Fibroblast of skin of right biceps (primary cell): ENCODE measurements at places on chromosomes 4 and X.

- DNase-seq: no peak
These were observed 90.5 kb upstream of the EGFL6 start for GRCh38 chrX:13478740-13479451.

DNA sequence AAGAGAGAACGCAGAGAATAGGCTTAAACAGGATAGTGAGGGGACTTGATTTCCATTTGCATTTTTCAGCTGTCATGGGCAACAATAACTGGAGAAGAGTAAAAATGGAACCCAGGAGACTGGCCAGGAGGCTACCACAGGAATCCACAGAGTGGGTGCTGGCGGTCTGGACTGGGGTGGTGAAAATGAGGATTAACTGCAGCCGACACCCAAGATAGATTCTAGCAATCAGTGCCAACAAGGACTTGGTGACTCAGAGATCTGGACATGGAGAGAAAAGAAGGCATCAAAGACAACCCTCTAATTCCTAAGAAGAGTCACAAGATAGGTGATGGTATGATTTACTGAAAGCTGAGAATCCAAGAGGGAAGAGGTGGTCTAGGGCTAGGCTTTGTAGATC lies 102.8 kb downstream of the ATP8A1 start:
- DNase-seq: no peak

DNA sequence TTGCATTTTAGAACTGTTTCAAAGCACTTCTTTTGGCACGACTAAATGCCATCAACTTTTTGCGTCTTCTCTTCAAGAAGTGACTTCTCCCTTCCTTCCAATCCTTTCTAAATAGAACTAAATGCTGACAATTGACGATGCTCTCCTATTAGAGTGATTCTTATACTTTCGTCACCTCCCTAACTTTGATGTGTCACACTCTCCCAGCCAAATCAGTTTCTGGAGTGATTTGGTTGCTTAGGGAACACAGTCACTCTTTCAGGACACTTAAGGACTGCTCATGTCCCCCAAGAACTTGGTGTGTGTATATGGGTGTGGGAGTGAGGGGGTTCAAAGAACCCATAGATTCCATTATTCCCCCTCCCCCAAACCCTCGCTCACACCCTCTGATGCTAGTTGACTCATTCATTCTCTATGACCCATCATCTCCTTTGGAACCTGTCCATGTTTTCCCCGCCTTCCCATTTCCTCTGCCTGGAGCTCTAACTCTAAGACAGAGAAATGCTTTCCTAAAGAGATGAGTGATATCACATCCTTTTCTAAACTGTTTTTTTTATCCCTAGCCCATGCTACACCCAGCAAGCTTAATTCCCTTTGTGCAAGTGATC lies 26.8 kb upstream of the AREG start:
- peak; percentile 91 for DNase-seq

- peak; percentile 96 for DNase-seq
These were observed 90.8 kb downstream of the IRF2 start for GRCh38 chr4:184383497-184384055.

GRCh38 chr4:153651587-153651986 lies 32.5 kb upstream of the TLR2 start:
- no peak for DNase-seq

- no peak for DNase-seq
These were observed 794 bp downstream of the HSD17B13 start for GRCh38 chr4:87321888-87322287.

GRCh38 chr4:27861381-27861787 lies 1000.7 kb downstream of the STIM2 start:
- DNase-seq: peak; percentile 60

GRCh38 chrX:120380699-120381098 lies 18.8 kb downstream of the ATP1B4 start:
- peak; percentile 6 for DNase-seq

GRCh38 chrX:70527610-70528345 lies 83.1 kb downstream of the DLG3 start:
- no peak for DNase-seq

DNA sequence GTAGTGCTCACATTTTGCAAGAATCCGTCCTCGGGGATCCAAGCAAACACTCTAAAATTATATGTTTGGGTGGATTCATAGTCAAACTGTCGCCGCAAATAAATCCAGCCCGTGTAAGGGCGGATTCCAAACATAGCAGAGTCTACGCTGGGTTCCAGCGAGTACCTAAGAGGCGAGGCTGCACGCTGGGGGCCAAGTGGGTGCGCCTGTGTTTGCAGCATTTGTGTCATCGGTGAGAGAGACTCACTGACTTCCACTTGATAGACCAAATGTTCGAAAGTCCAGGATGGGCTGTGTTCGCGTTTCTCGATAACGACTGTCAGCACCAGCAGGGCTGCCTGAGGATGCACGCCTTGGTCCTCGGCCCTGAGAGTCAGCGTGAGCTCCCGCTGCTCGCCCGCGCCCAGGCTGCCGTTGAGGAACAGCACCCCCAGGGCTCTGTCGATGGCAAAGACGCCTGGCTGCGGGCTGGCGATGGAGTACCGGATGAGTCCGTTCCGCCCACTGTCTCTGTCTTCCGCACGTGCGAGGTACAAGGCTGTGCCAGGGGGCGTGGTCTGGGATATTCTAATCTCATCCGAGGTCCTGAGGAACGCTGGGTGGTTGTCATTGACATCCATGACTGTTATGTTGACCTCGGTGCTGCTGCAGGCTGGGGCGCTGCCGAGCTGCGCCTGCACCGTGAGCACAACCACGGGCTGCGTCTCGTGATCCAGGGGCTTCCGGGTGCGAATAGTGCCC lies 158.7 kb downstream of the DCHS2 start:
- peak; percentile 3 for DNase-seq

DNA sequence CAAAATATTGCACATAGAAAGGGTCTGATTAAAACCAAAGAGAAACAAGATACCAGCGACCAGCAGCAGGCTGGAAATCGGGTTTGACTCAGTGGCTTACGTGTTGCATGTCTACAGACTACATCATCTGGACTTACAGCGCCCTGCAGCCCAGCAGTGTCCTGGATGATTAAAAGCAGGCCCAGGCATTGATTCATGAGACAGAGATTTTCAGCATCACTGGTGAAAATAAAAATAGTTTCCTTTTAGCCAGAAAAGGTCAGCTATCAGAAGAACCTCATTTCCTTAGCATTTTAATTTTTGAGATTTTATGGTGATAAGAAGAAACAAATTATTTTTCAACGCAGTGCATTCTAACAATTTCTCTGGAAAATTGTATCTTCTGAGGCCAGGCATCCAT lies 190.6 kb downstream of the PTTG2 start:
- DNase-seq: peak; percentile 91

DNA sequence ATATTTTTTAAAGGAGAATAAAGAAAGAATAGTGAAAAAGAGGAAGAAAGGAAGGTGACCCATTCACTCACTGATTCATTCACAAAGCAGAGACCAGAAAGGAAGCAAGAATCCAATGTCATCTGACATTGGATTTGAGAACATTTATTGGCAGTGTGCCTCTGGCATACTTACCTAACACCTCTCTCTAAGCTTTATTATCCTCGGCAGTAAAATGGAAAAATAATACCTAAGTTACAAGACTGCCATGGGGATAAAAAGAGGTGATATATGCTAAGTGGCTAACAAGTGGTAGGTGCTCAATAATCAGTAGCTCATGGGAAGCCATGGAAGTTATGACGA lies 41.6 kb upstream of the PPARGC1A start:
- DNase-seq: no peak

GRCh38 chr4:156419080-156419685 lies 465.5 kb upstream of the CTSO start:
- peak; percentile 12 for DNase-seq

DNA sequence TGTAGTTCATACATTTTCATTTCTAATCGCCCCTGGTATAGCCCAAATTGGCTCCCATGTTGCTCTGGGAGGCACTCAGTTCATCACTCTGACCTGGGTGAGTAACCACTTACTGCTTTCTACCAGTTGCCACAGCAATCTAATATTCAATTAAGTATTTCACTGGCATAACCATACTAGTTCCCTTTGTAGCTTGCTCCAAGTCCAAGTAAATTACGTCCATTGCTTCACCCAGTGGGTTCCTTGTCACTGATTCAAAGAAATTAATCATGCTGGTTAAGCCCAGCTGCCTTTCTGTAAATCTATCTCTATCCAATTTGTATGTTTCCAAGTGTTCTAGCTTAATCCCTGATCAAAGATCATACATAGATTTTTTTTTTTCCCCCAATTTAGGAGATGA lies 92.0 kb upstream of the CBR4 start:
- DNase-seq: no peak

DNA sequence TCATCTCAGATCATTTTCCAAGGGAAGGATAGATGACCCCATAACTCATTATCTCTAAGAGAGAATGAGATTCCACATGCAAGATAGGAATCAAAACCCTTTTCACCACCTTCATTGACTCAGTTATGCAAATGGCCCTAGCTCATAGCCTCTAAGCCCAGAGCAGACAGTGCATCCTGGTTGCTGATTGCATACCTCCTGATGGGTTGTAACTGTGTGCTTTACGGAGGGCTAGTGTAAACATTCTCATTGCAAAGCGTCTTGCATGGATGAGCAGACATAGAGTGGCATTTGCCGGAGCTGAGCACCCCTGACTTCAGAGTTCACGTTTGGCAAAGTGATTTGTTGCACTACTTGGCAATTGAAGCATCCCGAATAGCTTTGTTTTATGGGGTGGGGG lies 151.0 kb downstream of the VCX3A start:
- no peak for DNase-seq

DNA sequence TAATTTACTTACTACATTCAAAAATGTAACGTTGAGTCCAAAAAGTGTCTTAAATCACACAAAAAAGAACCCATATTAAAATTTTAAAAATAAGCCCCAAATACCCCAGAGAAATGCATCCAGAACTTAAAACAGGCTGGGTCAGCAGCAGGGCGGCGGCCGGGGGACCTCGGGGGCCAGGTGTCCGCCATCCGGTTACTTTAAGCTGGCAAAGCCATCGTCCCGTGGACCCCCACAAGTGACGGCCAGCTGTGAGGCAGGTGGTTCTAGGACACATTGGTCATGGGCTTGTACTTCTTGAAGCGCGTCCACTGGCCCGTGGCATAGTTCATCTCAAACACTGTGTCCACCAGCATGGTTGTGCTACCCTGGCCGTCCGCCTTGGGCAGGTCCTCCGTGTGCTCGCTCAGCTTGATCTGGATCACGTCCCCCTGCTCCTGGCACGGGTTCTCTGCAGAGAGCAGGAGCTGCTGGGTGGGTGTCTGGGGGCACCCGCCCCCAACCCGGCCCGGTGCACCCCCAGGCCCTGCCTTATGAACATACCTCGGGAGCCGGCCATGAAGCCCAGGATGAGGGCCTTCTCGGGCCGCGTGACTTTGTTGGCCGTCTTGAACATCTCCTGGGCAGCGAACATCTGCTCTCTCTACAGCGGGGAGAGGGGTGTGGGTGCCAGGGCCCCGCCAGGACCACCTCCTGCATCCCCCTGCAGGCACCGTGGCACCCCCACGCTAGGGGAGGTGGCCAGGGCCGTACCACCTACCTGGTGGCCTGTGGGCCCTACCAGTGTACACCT lies 25.5 kb downstream of the NELFA start:
- DNase-seq: no peak

DNA sequence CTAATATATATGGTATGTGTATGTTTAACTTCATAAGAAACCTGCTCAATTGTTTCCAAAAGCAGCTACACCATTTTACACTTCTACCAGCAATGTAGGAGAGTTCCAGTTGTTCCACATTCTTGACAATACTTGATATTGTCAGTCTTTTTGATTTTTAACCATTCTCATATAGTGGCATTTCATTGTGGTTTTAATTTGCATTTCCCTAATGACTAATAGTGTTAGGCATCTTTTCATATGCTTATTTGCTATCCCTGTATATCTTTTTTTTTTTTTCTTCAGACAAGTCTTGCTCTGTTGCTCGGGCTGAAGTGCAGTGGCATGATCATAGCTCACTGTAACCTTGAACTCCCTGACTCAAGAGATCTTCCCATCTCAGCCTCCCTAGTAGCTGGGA lies 58.2 kb upstream of the TRIM2 start:
- peak; percentile 50 for DNase-seq

GRCh38 chr4:47494124-47494430 lies 9.0 kb downstream of the ATP10D start:
- DNase-seq: no peak

GRCh38 chrX:10158279-10159144 lies 1.7 kb downstream of the CLCN4 start:
- DNase-seq: no peak

- peak; percentile 41 for DNase-seq
These were observed 435.4 kb upstream of the TENM3 start for GRCh38 chr4:181807771-181808170.

GRCh38 chr4:188016754-188017153 lies 21.2 kb downstream of the ZFP42 start:
- no peak for DNase-seq

GRCh38 chr4:174855050-174855449 lies 26.0 kb upstream of the GLRA3 start:
- no peak for DNase-seq

DNA sequence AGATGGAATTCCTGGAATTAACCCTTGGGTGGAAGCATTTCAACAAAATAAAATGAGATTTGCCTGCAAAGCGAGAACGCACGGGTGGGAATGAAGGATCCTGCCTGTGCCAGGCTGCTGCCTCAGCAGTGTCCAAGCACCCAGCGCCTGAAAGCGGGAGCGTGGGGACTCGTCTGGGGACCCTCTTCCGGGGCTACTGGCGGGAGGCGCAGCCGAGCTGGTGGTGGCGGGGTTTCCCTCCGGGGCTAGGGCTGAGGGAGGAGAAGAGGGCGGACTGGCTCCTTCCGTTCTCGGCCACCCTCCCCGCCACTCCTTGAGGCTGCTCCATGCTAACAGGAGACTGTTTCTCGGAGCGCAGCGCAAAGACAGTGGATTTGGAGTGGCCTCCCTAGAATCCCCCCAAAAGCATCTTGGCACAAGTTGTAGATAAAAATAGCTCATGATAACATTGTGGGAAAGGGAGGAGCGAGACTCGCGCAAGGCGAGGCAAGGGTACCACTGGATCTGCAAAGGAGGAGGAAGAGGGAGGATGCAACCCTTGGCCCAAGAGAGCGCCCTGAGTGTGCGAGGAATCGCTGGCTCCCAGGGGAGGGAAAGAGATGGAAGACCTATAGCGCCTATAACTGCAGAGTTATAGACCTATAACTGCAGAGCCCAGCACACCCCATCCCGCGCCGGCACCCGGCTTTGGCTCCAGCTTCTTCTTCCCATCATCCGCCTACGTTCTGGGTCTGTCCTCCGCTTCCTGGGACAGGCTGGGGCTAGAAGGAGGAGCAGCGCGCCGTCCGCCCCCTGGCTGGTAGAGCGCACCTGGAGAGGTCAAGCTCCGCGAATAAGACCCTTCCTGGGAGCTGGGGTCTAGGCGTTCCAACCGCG lies 1.3 kb downstream of the HS3ST1 start:
- DNase-seq: no peak
